Stimulated activated CD8-positive, alpha-beta memory T cell treated with anti-CD3 and anti-CD28 coated beads, Interleukin-4, amount 100 ng/mL, for 4 hours (primary cell): ENCODE measurements at places on chromosomes 4 and X.

GRCh38 chrX:15345976-15346375, 10.7 kb upstream of the PIGA start:
- DNase-seq = no peak

GRCh38 chr4:86818211-86818610, 31.0 kb downstream of the SLC10A6 start:
- no peak for DNase-seq

GRCh38 chrX:22536746-22537304, 264.1 kb downstream of the CBLL2 start:
- DNase-seq = no peak

DNA sequence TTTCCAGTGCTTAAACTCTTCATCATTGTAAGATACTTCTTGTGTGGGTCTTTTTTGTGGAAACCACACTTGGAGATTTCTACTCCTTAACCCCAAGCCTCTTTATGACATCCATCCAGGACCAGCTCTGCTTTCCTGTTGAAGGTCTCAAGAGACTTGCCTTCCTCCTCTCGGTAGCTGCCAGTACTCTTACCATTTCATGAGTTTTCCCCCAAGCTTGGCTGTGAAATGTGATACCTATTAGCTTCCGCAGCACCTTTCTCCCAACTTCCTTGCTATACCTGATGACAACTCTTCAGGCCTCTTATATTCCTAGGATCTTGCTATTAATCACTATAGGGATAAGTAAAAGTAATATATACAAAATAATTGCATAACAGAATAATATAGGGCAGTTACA, 1.9 kb upstream of the DCK start:
- no peak for DNase-seq

GRCh38 chr4:184968784-184969201, 49.5 kb upstream of the HELT start:
- no peak for DNase-seq

- DNase-seq = no peak
Measured at GRCh38 chr4:123168812-123169211, 227.8 kb upstream of the SPRY1 start.

- no peak for DNase-seq
Measured at GRCh38 chrX:28225513-28225912, 244.3 kb upstream of the DCAF8L1 start.

DNA sequence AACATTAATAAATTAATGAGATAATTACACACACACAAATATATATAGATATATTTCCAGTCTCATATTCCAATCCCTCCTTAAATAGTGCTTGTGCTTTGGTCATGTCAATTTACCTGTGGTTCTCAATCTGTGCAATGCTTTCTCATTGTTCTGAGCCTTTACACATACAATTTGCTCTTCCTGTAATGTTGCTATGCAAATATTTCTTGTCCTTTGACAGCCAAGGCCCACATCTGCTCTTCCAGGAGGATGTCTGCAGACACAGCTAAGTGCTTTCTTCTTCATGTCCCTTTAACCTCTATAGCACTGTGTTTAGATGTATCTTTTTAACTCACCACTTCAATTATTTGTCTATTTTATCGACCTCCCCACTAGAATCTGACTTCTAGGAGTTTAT, 67.3 kb upstream of the RAPGEF2 start:
- no peak for DNase-seq

DNA sequence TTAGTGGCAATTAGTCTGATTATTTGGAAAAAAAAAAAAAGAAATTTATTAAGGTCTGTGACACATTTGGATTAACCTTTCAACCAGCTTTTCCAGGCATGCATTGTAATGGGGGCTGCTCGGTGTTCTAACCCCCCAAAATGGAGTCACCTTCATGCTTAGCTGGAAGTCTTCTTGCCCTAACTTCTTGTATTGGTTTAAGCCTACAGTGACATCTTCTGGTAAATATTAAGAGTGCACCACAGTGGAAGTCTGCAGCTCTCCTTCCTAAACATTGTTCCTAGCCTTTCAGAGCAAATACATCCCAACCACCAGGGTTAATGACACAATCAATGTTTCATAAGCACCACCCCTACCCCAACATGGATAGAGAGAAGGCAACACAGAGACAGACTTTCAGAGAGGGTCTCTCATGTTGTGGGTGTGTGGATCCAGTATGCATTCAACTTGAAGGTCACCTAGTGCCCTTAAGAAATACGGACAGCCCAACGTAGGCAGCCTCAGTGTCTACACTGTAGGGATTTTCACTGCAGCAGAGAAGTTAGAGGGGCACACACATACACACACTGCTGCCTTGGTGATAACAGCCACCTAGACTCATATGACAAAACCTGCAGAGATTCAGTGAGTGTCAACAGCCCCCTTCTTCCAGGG, 142.9 kb upstream of the MBNL3 start:
- no peak for DNase-seq

GRCh38 chrX:140764401-140764919, 54.9 kb downstream of the LINC00632 start:
- DNase-seq = no peak

- no peak for DNase-seq
Measured at GRCh38 chr4:6681191-6681590, 12.5 kb upstream of the S100P start.

DNA sequence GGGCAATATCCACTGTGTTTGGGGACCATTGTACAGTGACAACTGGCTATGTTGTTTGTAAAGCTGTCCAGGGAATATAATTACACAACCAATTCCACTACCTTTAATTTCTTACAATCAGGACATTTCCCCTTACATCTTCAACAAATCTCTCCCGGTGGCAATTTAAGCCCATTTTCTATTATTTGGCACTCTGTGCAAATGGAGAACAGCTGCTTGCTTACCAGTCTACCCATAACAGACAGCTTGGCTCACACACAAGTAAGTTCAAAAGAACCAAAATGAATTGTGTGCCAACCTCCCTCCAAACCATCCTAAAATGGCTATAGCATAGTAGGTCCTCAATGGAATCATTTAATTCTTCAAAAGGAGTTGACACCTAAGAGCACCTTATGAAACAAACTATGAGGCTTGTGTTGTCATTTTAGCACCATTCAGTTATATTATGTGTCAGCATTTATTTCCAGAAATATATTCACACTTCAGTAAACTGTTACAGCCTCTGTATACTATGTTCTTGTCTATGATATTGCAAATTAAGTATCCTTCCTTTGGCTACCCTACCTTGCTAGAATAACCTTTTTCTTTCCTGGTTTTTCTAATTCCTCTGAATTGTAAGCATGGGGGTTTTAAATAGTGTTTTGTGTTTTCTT, 18.4 kb downstream of the GABRA4 start:
- DNase-seq = no peak
